ENCODE measurements at places on chromosomes 3 and 15. TPM values are rescaled to one million over a fixed set of nuclear protein-coding genes. Genes with fewer than 3 reads are reported as not detected.

DNA sequence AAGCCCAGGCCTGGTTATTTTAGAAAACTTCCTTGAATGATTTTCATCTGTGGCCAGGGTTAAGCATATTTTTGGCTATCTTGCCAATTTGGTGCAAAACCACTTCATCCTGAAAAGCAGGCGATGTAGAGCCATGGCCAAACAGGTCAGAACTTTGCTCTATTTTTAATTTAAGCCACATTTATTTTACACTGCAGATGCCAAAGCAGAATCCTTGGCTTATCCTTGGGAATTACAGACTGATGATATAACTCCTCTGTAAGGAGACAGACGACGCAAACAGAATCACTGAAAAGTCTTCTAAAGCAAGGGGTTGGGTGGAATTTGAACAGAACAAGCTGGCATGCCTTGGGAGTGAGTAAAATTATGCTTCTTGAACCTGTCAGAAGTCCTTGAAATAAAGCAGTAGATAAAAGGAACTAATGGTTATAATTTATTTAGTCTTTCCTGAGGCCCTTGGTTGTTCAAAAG lies 121.9 kb downstream of the CHST2 start:
- DNase-seq: peak; percentile 86

DNA sequence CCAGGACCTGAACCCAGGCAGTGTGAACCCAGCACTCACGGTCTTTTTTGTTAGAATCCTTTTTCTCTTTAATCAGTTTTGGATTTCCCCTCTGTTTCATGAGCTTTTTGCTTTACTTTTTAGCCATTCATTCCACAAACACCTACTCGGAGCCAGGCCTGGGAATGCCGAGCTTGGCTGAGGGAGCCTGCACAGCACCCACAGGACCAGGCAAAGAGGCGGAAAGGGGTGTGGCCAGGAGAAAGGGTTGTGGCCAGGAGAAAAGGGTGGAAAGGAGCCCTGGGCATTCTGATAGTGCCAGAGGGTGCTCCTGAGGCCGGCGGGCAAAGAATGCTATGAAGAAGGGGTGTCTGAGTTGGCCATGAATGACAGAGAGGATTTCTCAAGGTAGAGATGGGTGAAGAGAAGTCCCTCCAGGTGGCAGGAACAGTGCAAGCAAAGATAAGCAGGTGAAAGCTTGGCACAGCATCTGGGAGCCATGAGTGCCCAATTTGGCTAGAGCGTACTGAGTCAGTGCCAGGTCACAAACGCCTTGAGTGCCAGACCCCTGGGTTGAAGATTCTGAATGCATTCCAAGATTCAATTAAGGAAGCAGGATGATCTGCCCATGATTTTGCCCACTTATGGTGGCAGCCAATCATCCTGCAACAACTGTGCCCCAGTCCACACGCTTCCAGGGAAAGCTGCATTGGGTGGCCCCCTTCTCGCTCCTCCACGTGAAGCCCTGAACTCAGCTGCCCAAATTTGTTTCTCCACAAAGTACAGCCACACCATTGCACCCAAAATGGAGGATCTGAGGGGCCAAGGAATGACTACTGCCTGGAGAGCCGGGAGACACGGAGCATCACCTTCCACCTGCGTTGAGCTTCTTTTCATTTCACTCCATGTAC lies 157.2 kb downstream of the XXYLT1 start:
- DNase-seq: no peak

GRCh38 chr3:188294113-188294512 lies 140.2 kb downstream of the LPP start:
- DNase-seq: no peak

GRCh38 chr15:58095415-58095814 lies 29.9 kb upstream of the ALDH1A2 start:
- DNase-seq: no peak

DNA sequence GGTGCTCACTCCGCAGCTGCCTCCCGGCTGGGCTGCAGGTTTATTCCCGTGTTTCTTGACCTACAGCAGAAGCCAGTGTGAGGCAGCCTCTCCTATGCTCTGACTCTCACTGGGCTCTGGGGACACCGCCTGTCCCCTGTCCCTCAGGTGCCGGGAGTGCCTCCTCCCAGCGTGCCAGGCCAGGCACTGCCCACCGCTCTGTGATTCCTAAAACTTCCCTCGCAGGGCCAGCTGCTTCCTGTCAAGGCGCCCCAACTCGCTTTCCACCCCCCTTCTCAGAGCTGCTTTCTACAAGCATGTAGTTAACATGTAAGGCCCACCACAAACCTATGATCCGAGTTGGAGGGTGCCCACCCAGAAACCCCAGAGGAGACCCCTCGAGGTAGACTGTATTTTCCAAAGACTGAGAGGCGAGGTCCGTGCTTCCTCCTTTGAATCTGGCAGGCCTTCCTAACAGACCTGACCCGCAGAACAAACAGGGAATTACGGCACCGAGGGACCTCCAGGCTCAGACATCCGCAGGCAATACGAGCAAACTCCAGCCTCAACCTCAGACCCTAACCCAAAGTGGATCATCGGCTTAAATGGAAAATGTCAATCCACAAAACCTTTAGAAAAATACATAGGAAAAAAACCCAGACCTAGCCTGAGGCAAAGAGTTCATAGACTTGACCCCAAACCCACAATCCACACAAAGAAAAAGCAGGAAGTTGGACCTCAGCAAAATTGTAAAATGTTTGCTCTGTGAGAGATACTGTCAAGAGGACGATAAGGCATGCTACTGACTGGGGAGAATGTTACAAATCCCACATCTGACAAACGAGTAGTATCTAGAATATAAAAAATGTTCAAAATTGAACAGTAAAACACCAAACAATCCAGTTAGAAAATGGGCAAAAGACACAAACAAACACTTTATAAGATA lies 121.3 kb upstream of the IQSEC1 start:
- no peak for DNase-seq

- peak; percentile 19 for DNase-seq
Measured at GRCh38 chr3:134216191-134216764, 34.4 kb downstream of the RYK start.

Gene TP63
- polyA plus RNA-seq: 18.0 TPM

- no peak for DNase-seq
Measured at GRCh38 chr15:81117136-81117535, 16.9 kb upstream of the CFAP161 start.

Gene LZTFL1
- polyA plus RNA-seq: 19.9 TPM

Gene DZIP3
- polyA plus RNA-seq: 15.8 TPM

Gene REC114
- not detected for polyA plus RNA-seq

Gene CGNL1
- 11.8 TPM for polyA plus RNA-seq

Gene ECE2
- not detected for polyA plus RNA-seq

Gene LMAN1L
- 0.27 TPM for polyA plus RNA-seq

DNA sequence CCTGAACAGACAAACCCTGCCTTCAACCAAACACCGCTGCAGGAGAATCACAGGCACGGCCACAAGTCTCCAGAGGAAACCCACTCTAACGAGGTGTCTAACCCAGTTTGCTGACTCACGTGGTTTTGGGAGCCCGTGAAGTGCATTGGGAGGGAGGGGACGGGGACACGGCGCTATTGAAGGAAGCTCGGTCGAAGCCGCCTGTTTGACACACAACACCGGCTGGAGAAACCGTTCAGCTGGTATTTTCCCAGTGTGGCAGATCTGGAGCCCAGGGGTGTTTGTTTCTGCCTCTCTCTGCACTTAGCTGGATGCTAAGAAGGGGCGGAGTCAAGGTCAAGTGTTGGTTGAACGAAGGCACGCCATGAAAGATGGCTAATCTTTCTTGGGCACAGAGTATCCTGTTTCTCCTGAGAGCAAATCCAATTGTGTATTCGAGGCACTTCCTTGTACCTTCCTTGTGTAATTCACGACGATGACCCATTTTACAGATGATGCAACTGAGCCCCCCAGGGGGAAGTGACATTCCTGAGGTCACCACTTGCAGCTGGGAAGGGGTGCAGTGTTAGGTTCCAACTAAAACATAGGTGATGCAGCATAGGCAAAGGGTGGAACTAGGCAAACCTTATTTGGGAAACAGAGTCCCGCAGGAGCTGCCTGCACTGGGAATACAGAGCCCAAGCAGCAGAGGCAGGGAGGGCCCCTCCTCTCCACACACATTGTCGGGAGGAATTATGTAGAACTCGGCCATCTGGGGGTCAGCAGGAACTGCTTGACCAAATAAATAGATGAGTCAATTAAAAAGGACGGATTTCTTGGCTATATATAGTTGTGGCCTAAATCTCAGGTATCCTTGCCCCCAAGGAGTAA lies 22.5 kb downstream of the SLC6A6 start:
- no peak for DNase-seq

- DNase-seq: peak; percentile 3
Measured at GRCh38 chr3:160677459-160677881, 510 bp downstream of the ARL14 start.

DNA sequence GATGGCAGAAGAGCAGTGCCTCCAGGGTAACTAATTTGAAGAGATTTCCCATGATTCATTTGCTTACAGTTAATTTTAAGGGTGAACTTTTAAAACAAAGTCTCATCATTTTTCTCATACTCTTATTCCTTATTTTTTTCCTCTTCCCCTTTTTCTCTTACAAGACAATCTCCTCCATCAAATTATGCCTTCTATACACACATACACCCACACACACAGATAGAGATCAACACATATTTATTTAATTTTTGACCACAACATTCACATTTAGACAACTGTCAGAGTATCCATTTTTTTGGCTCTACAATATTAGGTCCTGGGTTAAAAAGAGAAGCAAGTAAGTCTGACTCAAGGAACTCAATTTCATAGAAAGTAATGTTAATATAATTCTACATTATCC lies 37.6 kb downstream of the AAGAB start:
- DNase-seq: no peak

Gene SPTSSB
- polyA plus RNA-seq: 0.33 TPM

DNA sequence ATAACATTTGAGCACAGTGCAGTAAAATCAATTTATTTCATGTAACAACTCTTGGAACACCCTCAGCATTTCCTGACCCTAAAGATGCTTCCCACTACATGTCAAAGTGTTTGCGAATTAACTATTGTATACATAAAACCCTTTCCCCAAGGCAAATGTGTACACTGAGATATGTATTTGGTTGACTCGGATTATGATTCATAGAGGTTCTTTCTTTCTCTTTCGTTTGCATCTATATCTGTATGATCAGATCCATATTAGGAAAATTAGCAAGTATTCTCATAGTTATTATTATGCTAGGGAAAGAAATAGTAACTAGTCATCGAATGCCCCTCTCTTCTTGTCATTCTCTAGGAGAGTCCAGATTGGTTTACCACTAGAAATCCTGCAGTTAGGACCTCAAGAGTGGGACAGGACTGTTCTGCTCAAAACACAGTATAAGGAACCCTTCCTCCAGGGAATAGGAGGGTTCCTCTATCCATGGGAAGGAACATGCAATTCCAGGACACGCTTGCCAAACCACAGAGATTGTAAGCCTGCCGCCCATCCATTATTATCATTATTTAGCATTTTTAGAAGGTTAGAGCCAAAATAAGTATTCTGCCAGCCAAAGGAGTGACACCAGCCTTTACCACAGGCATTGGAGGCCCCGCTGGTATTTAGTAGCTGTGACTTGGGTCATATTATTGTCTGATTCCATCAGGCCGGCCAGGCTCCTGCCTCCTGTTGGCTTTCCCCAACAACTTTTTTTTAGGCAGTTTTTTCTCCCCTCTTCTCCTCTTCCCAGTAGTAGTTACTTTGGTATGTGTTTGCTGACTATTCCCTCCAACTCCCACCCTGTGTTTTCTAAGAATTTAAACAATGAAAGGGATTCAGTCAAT lies 100.7 kb downstream of the GALK2 start:
- no peak for DNase-seq

GRCh38 chr3:127458696-127459604 lies 131.6 kb downstream of the TPRA1 start:
- DNase-seq: peak; percentile 54

DNA sequence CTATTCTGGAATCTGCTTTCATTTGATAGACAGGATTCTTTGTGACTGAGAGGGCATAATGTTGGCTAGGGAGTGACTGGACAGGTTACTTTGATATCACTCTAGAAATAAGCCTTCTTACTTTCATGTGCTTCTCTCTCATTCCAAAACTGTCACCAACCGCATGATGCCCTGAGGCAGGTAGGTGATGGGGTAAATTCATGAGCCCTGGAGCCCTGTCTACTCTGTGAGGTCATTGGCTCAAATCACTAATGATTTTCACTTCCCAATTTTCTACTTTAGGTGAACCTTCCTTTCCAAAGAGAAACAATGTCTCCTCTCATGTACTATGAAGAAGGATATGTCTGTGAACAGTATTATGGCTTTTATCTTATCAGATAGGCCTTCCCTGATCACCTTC lies 596.7 kb downstream of the TUSC7 start:
- DNase-seq: no peak

DNA sequence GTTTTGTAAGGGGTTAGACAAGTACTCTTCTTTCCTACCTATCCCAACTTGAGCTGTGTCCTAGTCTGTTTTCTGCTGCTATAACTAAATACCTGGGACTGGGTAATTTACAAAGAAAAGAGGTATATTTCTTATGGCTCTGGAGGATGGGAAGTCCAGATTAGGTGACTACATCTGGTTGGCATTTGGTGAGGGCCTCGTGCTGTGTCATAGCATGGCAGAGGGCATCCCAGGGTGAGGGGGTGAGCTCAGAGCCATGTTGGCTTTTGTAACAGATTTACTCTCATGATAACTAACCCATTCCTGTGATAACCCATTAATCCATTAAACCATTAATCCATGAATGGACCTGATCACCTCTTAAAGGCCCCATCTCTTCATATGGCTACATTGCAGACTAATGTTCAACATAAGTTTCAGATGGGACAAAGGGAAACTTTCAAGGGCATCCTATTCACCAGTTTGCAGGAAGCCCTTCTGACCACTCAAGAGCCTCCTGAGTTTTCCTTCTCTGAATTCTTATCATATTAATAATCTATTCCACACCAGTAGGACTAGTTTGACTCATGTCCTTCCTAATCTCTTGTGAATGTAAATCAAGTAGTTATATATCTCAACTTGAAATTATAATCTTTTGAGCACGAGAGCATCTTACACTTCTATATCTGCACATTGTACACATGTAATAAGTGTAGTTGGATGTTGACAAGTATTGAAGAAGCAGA lies 185.7 kb upstream of the ZPLD1 start:
- DNase-seq: no peak

Gene SLC9A9
- 11.2 TPM for polyA plus RNA-seq

DNA sequence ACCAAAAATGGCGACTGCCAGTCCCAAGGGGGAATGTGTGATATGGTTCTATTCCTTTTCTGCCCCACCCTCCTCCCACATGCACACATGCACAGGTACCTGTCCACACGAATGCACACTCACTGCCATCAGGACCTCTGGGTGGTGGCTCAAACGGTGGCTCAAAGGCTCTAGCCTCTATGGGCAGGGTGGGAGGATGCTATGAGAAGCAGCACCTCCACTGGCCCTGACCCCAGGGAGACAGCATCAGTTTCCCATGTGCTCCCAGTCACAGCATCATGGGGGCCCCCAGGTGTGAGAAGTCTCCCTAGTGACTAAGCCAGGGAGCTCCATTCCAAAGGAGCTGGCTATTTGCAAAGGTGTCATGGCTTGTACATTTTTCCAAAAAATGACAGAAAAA lies 15.9 kb downstream of the SEMA3G start:
- DNase-seq: no peak

All from muscle of leg (tissue), 16 donors.